ENCODE measurements at places on chromosomes 5 and 9.

- no peak for DNase-seq
Observed at GRCh38 chr9:107312376-107313050, 29.4 kb downstream of the RAD23B start.

DNA sequence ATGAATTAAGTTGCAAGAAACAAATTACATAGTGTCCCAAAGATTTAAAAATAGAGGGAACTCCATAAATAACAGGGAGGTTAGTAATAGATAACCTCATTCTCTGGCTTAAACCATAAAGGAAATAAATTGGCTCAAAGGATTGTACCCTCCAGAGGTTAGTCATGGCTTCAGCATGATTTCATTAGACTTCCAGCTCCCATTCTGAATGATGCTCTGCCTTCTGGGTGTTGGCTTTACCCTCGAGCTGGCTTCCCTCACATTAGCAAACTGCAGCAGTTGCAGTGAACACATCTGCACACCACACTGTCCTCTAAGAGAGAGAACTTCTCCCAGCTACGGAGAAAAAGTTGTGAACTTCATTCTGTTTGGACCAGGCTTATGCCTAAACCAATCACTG lies 70.4 kb downstream of the RGS7BP start:
- no peak for DNase-seq

DNA sequence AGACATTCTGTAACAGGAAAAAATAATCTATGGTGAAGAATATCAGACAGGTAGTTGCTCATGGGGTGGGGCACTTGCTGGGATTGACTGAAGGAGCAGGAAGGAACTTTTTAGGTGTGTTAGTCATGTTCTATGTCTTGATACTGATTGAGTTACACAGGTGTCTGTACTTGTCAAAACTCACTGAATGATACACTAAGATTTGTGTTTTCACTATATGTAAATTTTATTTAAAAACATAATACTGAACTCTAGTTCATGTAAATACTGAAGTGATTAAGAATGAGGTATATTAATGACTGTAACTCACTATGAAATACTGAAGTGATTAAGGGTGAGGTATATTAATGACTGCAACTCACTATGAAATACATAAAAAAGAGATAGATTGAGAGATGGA lies 28.5 kb downstream of the IL6ST start:
- DNase-seq = no peak

GRCh38 chr5:5139777-5140478 lies at the start of gene ADAMTS16:
Gene ADAMTS16 (plus strand): TSS chr5:5140330. CDS start chr5:5140468, 138 bp downstream.
- no peak for DNase-seq

DNA sequence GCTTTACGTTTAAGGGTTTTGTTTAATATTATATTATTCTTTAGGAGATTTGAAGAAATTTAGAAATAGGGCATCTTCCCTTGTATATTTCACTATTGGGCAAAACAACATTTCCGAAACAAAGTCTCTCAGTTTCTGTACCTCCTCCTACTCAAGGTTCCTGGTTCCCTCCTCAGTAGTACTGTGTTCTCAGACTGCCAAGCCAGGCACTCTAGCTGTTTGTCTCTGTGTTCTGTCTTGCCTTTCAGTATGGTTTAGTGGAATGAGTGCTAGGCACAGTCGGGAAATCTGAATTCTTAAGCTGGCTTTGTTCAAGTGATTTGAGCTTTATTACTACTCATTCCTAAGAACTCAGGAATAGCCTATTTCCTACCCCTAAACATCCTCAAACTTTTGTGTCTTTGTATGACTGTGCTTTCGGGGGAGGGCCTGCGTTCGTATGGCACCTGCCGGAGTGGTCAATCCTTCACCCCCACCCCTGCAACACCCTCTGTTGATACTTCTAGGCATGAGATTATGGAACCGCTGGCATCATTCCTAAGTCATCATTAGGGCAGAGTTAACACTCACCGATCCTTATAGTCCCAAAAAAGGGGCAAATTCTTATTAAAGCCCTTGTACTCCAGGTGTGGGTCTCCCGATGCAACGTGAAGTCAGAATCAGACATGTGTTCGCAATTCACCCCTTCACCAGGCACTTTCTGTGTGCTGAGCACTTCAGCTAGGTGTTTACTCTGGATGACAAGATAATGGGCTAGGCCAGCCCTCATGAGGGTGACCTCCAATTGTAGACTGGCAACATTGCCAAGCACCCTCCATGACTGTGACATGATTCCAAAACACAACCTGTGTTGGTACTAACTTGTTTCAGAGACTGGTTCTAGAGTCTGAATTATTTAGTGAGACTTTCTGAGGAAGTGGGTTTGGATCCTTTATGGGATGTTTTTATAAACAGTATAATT lies 24.5 kb downstream of the SNX18 start:
- no peak for DNase-seq

GRCh38 chr9:3746296-3747275 lies 220.8 kb upstream of the RFX3 start:
- no peak for DNase-seq

- DNase-seq = no peak
Observed at GRCh38 chr5:171492781-171493180, 73.3 kb downstream of the FGF18 start.

DNA sequence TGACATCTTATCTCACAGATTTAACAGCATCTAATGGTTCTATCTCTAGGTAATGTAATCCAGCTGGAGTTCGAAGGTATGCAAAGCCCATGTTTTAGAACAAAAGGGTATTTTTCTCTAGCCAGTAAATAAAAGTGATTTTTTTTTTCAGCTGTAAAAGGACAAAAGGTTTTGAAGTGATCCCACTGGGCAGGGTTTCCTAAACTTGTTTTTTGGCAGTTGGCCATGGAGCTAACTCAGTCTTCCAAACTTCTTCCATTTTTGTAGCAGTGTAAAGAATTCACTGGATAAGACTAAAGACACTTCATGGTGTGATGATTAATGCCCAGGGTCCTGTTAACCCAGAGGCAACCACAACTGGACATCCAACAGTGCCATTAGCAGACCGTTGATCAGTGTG lies 63.8 kb downstream of the TMEM252 start:
- no peak for DNase-seq

DNA sequence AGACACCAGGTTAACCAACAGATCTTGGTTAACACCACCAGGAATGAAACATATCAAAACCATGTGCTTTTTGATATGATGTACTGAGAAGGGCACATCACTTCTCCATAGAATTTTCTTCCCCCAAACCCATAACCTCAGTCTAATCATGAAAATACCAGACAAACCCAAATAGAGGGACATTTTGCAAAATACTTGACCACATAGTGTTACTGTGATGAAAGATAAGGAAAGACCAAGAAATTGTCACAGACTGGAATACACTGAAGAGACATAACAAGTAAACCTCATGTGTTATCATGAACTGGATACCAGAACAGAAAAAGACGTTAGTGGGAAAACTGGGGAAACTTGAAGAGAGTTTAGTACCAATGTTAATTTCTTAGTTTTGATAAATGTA lies 74.9 kb upstream of the VCAN start:
- no peak for DNase-seq

- no peak for DNase-seq
Observed at GRCh38 chr9:126554292-126554691, 59.4 kb upstream of the LMX1B start.

DNA sequence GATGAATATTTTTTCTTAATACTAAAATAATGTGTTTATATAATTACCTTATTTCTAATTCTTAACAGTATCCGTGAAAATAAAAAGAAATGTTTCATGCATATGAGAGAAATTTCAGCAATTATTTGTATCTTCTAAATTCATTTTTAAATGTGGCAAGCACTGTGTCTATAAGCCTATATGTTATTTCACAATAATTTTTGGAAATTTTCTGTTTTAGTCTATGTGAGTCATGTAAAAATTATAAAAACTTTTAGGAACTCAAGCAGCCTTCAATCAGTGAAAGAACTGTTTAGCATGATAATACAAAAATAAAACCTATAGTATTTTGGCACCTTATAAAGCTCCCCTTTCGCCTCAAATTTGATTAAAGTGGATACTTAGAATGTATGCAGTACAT lies 96.8 kb downstream of the ZCCHC7 start:
- no peak for DNase-seq

- no peak for DNase-seq
Observed at GRCh38 chr9:131296460-131296859, 6.9 kb downstream of the PLPP7 start.

DNA sequence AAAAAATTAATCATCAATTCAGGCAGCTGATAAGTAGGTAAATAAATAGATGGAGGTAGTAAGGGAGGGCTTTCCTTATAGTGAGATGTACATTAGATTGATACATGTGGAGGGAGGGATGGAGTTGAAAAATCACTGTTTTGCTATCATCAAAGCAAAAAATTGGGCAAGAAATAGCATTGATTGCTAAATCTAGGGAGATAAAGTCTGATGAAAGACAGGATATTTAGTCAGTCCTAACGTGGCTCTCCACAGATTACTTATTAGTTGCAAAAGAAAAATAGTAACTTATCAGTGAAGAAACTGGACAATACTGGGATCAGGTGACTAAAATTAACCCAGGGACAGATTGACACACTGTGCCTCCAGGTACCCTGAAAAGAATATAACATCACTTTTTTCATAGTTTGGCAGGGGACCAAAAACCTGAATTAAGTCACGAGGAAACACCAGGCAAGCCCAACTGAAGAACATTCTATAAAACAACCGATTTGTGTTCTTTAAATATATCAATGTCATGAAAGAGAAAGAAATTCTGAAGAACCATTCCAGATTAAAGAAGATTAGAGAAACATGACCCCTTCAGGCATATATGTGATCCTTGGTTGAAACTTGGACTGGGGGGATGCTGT lies 27.1 kb upstream of the GOLPH3 start:
- peak; percentile 21 for DNase-seq

DNA sequence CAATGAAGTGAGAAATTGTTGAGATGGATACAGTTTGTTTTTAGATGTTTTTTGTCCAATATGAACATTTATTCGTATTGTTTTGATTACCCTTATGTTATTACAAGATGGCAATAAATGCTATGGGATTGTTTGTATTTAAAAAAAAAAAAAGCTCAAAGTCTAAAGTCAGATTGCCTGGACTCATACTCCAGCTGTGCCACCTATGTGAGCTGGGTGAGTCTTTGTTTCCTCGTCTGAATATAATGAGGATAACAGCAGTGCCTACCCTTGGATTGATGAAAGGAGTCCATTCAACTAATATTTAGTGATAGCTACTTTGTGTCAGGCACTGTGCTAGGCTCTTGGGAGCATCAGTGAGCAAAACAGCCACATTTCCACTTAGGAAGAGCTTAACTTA lies 14.6 kb upstream of the CCNJL start:
- no peak for DNase-seq

- DNase-seq = no peak
Observed at GRCh38 chr5:119378075-119378700, 22.4 kb downstream of the TNFAIP8 start.

DNA sequence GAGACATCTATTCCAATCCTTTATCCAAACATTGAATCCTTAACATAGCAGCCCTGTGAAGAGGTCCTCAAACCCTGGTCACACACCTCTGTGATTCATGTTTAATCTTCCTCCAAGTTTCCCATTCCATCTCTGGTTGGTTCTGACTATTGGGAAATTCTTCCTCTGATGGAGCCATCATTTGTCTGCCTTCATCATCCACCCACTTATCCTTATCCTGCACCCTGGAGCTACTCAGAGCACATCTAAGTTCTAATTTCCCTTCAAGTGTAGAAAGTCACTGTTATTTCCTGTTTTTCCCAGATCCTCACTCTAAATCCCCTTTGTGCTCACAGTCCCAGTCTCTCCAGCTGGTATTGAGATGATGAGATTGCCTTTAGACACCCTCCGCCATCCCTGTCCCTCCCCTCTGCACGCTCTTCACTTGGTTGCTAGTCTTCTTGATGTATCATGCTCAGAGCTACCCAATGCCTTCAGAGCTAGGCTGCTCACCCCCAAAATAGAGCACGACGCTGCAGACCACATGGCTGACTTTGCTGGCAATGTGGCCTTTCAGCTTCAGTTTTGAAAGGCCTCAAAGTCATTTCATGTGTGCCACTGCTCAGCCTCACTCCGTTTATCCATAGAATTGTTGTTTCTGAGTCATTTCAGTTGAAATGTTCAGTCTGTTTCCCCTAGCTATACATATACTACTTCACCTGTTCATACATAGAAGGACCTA lies 154.3 kb downstream of the PALM2AKAP2 start:
- no peak for DNase-seq

GRCh38 chr5:74063821-74064220 lies 437.8 kb downstream of the ARHGEF28 start:
- no peak for DNase-seq

DNA sequence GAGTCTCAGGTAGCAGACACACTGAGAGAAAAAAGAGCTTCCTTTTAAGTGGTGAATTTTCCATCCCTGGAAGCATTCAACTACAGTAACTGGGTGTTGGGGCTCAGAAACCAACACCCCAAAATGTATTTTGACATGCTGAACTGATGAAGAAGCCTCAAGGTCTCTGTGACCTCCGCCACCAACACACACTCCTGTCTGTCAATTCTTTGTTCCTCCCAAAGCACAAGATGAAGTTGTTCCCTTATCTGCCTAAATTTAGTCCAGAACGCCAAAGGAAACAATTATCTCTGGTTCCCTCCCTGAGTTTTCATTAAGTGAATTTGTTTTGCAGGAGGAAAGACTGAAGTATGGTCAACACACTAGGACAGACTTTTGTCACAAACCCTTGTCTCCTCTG lies 1.4 kb upstream of the CDKN2AIPNL start:
- no peak for DNase-seq

DNA sequence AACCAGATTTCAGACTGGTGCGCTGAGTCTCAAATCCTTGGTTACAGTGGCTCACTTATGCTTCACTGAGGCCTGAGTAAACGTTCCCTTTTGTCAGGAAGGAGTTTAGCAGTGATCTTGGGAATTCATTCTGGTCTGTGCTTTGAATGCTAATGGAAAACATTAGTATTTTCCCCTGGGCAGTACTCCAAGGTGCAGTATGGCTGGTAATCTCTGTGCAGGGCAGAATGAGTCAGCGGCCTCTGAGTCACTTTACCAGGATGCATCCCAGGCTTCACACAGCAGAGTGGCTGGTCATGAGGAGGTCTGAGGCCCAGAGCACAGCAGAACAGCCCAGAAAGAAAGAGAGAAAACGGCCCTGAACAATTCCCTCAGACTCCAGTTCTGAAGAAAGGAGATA lies 54.0 kb downstream of the PCA3 start:
- DNase-seq = no peak

All from AML-193 (cell line).